Neural crest cell (in vitro differentiated cells): ENCODE measurements at places on chromosomes 4 and X. TPM values are rescaled to one million over a fixed set of nuclear protein-coding genes. Genes with fewer than 3 reads are reported as not detected.

GRCh38 chr4:24730256-24731001, 64.9 kb upstream of the SOD3 start:
- no peak for DNase-seq

DNA sequence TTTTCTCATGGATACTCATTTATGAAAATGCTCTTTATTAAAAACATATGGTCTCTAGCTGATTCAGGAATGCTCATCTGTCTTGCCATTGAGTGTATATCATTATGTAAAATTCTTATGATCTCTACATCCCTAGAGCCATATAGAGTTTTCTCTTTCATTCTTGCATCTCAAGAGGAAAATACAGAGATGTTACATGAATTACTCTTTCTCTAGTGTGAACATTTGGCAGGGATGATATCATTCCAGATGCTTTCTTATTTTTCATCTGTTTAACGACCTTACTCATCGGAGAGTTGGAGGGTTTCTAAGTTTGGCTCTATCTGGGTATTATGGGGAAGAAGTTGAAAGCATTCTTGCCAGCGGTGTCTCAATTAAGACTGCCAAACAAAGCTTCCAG, 202.9 kb upstream of the SLC7A11 start:
- no peak for DNase-seq

DNA sequence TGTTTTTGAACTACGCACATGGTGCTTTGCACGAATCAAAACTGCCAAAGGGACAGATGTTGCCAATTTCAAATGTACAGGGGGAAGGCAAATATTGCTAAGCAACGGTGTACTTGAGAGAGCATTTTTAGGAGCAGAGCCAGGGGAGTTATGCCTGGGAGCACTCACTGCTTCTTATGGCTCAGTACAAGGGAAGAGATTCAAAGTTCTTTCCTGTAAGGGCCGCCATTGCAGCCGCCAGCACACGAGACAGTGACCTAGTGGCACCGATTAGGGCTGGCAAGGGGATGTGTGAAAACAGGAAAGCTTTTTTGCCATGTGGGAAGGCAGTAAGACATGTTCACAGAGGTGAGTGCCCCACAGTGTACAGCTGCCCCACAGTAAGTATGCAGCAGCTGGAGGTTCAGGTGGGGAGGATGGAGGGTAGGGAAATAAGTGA, 133.8 kb downstream of the AFF1 start:
- DNase-seq = no peak

DNA sequence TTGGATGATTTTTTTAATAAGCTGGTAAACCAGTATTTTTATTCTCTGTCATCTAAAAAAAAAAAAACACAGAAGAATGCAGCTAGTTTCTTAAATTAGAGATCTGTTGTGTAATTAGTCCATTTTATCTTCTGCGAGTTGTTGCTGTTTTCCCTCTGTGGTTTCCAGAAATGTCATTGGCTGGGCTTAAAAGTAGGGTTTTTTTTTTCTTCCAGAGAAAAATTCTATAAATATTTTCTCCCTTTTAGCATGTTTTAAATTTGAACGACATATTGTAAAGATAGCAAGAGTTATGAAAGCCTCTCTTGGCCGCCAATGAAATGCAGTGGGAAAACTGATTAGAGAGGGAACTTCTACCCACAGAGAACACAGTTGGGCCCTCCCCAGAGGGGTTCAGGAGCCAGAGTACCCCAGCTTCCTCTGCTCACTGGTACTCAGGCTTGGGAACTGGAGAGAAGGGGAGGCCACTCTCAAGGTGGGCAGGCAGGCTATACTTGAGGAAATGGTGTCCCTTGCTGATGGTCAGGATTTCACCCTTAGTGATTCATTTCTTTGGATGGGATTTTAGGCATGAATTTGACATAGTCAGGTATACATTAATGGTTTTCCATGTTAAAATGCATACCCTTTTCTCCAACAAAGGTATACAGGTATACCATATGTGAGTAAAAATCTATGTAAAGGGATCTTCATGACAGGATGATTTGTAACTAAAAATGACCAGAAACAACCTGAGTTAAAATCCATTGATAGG, 166.1 kb downstream of the BCOR start:
- no peak for DNase-seq

DNA sequence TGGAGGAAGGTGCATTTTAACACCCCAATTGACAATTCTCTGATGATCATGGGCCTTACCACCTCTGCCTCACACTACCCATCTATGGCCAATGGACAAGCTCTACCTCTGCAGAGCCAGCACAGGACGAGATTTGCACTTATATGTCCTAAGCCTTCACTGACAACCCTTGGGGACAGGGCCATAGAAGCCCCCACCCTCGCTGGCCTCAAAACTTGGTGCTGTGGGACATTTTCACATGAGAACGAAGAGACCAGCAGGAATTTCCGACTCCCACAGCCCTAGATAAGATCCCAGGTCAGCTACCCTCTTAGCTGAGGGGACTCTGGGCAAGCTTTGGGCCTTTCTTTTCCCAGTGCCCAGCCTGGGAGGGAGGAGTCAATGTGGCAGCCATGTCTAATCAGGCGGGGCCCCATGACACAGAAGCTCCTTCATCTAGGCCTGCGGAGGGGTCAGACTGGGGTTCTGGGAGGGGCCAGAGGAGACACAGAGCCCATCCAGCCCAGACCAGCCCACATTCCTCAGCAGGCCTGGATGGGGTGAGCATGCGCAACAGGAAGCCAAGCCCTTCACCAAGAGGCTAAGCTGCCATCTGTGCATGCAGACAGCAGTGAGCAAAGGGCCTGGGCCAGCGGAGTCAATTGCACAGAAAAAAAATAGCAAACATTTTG, 12.1 kb downstream of the PJA1 start:
- DNase-seq = peak; percentile 55

DNA sequence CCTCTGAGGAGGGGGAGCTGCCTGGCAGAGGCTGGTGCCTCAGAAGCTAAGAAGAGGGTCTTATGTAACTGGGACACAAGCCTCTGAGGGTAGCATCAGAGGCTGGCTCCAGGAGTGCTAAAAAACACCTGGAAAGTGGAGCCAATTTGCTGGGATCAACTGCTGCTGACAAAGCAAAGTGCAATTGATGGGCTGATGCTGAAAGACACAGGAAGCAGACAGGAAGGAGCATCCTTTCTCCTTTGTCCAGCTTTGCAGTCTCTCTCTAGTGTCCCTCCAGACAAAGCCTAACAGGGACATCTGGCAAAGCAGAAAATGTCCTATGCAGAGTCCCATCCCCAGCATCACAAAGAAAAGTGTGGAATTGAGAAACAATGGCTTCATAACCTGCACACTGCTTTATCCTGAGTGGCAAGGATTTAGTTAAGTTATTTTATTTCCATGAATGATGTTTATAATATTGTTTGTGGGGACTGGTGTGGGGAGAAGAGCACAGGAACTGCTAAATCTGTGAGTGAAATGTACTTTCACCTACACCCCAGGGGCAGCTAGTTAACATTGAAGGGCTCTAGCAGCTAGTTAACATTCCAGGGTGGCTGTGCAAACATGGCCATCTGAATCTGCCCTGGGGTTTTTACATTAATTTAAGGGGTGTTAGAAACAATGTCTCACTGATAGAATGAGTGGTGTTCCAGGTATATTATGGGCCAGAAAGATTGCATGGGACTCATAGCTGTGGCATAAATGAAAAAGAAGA, 25.6 kb upstream of the MBTPS2 start:
- no peak for DNase-seq

DNA sequence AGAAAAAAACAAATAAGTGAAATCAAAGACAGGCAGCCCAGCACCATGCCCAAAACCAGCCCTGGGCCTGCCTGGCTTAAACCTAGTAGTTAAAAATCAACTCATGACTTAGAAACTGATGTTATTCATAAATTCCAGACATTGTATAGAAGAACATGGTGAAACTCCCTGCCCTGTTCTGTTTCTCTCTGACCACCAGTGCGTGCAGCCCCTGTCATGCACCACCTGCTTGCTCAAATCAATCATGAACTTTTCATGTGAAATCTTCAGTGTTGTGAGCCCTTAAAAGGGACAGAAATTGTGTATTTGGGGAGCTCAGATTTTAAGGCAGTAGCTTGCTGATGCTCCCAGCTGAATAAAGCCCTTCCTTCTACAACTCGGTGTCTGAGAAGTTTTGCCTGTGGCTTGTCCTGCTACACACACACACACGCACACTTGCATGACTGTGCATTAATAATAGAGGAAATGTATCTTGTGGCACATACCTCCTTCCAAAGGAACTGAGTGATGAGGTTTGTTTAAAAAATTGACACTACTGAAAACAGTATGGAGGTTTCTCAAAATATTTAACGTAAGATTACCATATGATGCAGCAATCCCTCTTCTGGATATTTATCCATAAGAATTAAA, 39.2 kb upstream of the UGT2B7 start:
- no peak for DNase-seq

DNA sequence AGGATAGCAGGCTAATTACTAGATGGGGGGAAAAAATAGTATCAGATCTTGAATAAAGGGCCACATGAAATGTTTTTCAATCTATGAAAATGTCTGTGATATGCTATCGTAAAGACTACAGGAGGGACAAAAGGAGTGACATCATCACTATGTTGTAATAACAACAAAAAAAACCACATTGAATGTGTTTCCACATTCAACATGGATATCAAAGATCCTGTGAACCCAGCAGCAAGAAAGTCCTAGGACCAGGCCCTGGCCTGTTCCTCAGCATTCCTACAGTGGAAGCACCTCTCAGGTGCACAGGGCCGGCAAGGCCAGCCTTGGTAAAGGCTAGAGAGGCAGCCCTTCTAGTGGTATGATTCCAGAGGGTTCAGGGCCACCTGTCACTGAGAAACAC, 118.3 kb downstream of the RELL1 start:
- DNase-seq = no peak

GRCh38 chrX:15971696-15972095, 117.1 kb upstream of the AP1S2 start:
- no peak for DNase-seq

DNA sequence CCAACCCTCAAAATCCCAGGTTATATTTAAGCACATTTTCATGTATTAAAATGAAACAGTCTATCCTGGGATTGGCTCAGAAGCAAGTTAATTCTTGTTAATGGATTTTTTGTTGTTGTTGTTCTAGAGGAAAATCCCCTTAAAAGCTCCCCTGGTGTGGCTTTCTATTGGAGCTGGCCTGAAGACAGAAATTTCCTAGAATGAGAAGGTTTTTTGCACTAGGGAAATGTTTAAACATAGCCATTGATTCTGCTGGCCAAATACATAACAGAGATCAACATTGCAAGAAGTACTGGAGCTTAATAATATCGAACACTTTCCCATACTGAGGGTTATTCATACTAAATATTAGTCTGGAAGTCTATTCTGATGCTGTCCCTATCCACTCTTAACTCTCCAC, 148.8 kb upstream of the PCDH18 start:
- no peak for DNase-seq

DNA sequence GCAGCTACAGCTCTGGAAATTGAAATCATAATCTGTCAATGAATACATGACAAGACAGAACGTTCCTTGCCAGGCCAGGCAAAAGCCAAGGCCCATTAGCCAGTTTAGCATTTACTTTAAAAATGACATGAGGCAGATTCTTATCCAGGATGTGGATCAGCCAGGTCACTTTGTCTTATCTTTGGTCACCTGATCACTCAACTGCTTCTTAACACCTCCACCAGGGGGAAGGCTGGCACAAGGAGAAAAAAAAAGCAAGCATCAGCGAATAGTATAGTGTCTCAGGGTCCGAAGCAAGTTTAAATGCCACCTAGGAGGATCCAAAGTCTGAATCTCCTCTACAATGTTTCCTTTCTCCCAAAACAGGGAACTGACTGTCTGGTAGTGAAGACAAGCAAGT, 18.8 kb downstream of the ATP1B4 start:
- DNase-seq = no peak

GRCh38 chr4:128387600-128388351, 100.2 kb upstream of the PGRMC2 start:
- no peak for DNase-seq

DNA sequence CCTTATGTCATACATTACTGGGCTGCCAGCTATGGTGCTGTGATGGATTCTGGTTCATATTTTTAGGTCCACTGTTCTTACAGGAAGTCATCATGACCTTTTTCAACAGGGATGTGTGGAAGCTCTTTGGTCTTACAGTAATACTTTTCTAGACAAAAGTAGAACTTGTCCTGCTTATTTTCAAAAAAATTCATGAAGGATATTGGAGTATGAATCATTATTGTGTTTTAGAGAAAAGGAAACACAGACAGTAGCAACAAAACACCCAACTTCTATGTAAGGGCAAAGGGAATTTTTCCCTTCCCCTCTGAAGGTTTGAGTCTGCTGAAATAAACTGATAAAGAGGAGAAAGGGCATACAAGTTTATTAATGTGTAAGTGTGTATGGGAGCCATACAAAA, 54.7 kb upstream of the FAM9C start:
- no peak for DNase-seq

DNA sequence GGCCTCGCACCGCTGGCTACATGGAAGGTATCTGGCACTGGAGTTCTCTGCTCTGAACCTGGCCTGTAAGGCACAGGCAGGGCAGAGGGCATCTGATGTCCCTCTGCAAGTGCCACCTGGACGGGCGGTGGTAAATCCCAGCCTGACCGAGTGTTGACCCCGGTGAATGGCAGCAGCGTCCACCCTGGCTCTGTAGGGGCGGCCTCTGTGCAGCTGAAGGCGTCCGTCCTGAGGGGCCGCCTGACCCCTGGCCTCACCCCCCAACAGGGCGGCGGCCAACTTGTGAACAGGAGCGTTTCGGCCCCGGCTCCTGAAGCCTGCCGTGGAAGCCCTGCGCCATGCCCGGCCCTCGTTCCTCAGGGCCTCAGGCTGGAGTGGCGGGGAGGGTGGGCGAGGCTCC, 51.4 kb downstream of the CPZ start:
- DNase-seq = no peak

DNA sequence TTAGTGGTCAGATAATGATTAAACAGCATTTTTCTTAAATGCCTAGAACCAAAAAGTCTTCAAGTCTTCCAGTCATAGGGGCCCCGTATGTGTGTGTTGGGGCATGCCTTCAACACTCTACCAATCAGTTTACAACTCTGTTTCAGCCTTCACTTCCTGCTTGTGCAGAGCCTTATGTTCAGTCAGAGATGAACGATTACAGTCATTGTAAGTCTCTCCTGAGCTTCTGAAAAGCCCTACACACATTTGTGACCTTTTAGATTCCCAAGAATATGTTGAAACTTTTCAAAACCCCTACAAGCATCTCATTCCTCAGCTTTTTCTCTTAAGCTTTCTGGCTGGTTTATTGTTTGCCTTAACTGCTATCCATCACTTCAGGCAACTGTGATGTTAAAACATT, 591.2 kb downstream of the ZNF674 start:
- DNase-seq = no peak

The FDCSP gene
- not detected in 2 replicates for total RNA-seq

The GAGE12H gene
- total RNA-seq = not detected in 2 replicates
